Transverse colon (tissue), 4 donors: ENCODE measurements at places on chromosomes 6 and 20.

- H3K36me3 ChIP-seq = no peaks in the 10 kb centered on the region
- no peaks in the 10 kb centered on the region for H3K4me1 ChIP-seq
- H3K27ac ChIP-seq = no peak overlapping the region
- H3K4me3 ChIP-seq = no peak overlapping the region
- no peaks in the 10 kb centered on the region for H3K27me3 ChIP-seq
These were observed 559.5 kb downstream of the UTRN start for GRCh38 chr6:144844596-144844995.

- H3K36me3 ChIP-seq = no peaks in the 10 kb centered on the region
- H3K27ac ChIP-seq = no peak overlapping the region
- no peaks in the 10 kb centered on the region for H3K4me1 ChIP-seq
- H3K27me3 ChIP-seq = no peaks in the 10 kb centered on the region
These were observed 119.9 kb upstream of the ZNF217 start for GRCh38 chr20:53713328-53714056.

DNA sequence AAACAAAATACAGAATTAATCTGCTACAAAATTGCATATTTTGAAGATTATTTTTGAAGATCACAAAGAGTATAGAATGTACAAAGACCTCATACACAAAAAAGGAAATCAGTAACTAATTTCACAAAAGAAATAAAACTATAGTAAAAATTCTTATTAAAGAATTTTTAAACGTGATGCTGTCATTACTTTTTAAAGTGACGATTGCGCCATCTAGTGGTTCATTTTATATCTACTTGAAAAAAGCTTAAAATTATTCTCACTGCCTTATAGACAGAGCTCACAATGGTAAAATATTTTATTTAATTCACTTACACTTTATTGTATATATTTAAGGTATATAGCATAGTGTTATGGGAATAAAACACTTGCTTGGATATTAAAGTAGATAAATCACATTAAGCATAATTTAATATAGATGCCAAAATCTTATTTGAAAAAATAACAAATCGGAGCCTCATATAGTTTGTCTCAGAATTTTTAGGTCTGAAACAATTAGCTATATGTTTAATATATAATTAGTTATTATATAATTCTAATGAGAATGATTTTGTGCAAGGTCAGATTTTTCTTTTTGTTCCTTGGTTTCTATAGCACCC lies 128.8 kb downstream of the PHF3 start:
- no peak overlapping the region for H3K4me3 ChIP-seq
- no peak overlapping the region for H3K27ac ChIP-seq
- no peaks in the 10 kb centered on the region for H3K36me3 ChIP-seq
- H3K4me1 ChIP-seq = no peaks in the 10 kb centered on the region
- peaks cover 11% of the 10 kb centered on the region for H3K27me3 ChIP-seq
- no peak for DNase-seq

GRCh38 chr20:58129721-58130151 lies 98.7 kb downstream of the ANKRD60 start:
- no peak for DNase-seq
- peaks cover 27% of the 10 kb centered on the region for H3K27me3 ChIP-seq
- no peak overlapping the region for H3K4me3 ChIP-seq
- no peaks in the 10 kb centered on the region for H3K4me1 ChIP-seq

DNA sequence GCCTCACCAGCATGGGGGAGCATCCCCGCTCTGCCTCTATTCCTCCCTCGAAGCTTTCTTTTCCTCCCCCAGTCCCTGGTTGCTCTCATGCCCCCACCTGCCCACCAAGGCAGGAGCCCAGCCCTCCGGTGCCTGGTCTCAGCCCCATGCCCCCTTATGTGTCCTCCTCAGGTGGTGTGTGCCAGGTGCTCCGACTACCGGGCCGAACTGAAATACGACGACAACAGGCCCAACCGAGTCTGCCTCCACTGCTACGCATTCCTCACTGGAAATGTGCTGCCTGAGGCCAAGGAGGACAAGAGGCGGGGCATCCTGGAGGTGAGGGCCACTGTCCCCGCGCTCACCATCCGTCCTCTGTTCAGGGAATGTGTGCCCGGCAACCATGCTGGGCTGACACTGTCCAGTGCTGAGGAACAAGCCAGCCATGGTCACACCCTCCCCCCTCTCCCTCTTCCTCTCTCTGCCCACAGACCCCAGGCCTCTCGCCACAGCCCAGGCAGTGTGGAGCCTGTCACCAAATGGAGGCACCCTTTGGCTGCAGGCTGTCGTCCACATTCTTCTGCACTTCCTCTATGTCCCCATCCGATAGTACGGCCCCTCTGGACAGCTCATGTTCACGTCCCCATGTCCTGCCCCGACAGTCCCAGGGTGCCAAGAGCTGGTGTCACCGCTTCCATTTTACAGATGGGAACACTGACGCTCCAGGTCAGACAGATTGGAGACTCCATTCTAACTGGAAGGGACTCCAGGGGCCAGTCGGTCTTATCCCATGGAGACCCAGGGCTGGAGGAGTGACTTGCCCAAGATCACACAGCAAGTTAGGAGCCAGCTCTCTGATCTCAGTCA lies 20.4 kb downstream of the FGD2 start:
- DNase-seq = no peak
- no peaks in the 10 kb centered on the region for H3K27me3 ChIP-seq
- peaks cover 3% of the 10 kb centered on the region for H3K4me1 ChIP-seq
- no peak overlapping the region for H3K4me3 ChIP-seq
- no peaks in the 10 kb centered on the region for H3K36me3 ChIP-seq
- no peak overlapping the region for H3K27ac ChIP-seq

DNA sequence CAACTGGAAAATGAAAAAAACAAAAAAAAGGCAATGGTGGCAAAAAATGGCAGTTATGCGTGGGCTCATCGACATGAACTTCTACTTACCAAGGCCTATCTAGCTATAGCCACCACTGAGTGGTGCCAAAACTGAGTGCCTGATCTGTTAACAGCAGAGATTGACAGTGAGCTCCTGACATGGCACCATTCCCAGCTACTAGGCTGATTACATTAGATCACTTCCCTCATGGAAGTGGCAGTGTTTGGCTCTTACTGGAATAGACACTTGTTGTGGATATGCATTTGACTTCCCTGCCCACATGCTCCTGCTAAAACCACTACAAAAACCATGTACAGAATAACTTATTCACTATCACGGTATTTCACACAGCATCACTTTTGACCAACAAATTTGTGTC lies 216.1 kb upstream of the SGK1 start:
- no peak overlapping the region for H3K27ac ChIP-seq
- H3K36me3 ChIP-seq = no peaks in the 10 kb centered on the region
- no peaks in the 10 kb centered on the region for H3K4me1 ChIP-seq
- no peak overlapping the region for H3K4me3 ChIP-seq
- H3K27me3 ChIP-seq = no peaks in the 10 kb centered on the region

- DNase-seq = no peak
- H3K36me3 ChIP-seq = peaks cover 44% of the 10 kb centered on the region
These were observed 21.3 kb downstream of the TAF11 start for GRCh38 chr6:34866509-34866908.
